Left cardiac atrium (tissue), 4 donors: ENCODE measurements at places on chromosomes 6 and 20. TPM values are rescaled to one million over a fixed set of nuclear protein-coding genes. Genes with fewer than 3 reads are reported as not detected.

DNA sequence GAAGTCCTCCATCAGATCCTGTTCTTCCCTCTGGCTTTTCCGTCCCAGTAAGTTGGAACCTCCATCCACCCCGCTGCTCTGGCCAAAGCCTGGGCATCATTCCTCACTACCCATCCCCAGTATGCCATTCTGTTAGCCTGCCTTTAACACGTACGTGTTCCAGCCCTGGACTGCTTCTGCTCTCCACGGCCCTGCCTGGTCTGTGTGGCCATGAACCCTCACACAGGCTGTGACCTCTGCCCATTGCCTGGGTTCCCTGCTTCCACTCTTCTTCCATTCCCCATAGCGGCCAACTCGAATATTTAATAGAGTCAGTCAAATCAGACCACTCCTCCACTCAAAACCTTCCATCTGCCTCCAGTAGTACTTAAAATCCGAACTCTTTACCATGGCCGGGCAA is 29.4 kb downstream of the RALGAPA2 start:
- DNase-seq, result no peak

DNA sequence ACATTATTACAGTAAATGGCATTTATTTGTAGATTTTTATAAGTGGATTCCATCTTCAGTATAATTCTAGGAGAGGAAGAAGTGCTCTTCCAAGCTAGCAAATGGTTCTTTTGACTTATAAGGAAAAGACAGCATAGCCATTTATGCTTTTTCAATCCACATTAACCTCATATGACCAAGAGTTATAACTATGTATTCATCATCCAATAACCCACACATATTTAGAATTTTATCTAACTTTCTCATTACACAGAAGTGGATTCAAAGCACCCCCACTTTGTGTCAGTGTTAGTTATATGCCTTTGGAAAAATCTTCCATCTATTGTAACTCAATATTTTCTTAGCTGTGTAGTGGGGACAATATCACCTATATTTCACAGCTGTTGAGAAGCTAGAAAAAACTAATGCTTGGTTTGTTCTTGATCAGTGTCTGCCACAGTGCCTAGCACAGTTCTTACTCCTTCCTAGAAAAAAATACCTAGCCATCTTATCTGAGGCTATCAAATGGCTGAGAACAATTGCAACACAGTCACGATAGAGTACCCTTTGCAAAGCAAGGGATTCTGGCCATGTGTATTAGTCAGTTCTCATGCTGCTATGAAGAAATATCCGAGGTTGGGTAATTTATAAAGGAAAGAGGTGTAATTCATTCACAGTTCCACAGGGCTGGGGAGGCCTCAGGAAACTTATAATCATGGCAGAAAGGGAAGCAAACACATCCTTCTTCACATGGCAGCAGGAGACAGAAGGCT is 986.3 kb downstream of the TFAP2A start:
- no peak for DNase-seq

DNA sequence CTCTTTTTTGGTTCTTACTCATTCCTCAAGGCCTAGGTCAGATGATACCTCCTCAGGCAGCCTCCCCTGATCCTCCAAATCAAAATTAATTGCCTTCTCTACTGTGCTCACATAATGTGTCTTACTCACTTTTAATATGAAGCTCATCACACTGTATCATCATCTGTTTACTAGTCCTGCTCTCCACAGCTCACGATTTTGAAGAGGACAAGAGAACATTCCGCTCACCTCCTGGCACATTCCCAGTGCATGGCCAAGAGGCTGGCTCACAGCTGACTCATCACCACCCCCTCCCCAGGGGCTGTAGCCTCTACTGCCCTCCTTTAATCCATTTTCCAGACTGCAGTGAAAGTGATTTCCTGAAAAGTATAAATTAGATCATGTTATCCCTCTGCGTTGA is 133.1 kb downstream of the ALDH8A1 start:
- no peak for DNase-seq

- no peak for DNase-seq
These were observed 115.3 kb downstream of the CD83 start for GRCh38 chr6:14232889-14233288.

DNA sequence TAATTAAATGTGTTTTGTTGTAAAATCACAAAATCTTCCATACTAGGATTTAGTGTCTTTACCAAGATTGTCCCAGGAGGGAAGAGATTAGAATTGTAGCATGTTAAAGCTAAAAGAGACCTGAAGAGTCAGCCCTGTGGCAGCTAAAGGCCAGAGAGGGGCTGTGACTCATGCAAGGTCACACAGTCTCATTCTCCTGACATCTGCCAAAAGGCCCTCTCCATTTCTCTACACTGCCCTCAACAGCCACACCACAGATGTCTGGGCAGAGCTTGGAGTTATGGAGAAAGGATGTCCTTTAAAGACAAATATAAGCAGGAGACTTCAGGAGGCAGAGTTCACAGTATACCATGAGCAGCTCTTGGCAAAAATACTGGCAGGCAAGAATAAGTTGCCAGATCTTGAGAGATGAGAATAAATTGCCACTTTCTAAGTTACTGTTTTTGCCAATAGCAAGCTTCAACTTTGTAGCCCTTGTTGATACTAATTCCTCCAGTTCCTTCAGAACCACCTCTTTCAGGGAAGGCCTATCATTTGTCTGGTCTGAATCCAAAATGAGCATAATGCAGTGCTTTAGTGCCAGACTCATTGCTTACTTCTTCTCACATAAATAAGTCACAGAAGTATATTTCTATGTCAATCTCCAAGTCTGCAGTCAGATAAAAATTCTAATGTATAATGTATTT is 41.7 kb downstream of the AKIRIN2 start:
- DNase-seq, result no peak

GRCh38 chr20:16265334-16265733 is 307.9 kb downstream of the KIF16B start:
- no peak for DNase-seq

DNA sequence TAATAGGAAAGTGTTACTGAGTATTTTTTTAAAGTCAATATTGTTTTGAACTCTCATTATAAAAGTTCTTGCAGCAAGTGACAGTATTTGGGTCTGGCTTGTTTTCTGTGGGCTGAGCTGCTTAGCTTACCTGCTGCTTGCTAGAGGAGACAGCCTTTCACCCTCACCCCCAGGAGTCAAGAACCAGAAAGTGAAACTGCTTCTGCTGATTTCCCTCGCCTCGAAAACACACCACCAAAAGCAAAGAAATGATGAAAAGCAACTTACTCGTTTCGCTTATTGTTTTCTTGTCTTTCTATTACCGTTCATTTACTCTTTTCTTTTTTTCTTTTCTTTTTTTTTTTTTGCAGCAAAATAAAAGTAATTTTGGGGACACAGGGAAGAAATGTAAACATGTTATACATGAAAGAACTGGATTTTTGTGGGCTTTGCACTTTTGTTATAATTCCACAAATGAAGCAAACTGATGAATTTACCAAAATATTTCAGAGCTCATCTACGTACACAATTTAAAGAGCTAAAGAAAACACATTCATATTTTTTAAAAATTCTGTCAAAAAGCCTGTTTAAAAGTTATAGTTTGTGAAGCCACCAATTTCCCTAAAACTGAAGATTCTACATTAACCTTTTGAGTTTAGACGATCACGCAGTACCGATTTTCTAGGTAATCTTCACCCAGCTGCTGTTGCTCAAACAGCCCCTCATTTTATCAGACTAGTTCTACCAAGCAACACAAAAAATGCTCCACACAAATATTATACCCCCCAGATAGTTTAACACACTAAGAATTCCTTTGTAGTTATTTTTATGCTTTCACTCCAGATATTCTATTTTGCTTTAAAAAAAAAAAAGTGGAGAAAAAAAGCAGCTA is 1.7 kb downstream of the SCML4 start:
- no peak for DNase-seq

DNA sequence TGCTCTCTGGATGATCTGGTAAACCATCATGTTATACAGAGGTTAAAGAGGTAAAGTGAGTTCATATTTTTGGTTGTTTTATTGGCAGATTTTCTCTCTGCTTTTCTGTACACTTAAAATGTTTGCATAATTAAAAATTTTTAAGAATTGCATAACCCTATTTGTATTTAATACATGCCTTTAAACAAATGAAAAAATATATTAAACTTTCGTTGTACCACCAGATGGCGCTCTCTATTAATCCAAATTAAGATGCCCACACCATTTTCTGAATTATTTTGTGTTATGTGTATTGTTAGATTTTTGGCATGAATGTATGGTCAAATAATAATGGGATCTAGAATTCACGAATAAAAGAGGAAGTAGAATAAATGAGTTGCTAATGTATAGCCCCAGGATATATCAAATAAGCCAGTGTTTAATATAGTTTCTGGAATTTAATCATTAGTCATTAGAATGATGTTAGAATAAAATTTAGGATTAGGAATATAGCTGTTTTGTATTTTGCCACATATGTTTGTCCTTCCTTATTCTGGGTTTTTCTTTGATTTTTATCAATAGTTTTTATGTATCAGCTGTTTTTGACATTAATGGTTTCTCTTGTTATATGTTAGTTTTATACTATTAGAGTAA is 38.9 kb downstream of the SMAP1 start:
- no peak for DNase-seq

- no peak for DNase-seq
These were observed 1.9 kb downstream of the TAB2 start for GRCh38 chr6:149319422-149319821.

- peak; percentile 77 for DNase-seq
These were observed 868 bp upstream of the SLC2A4RG start for GRCh38 chr20:63738687-63739129.

GRCh38 chr6:28585335-28585734 is 59.7 kb downstream of the GPX5 start:
- DNase-seq, result no peak

GRCh38 chr6:149716181-149716963 is 1.5 kb downstream of the LATS1 start:
- no peak for DNase-seq

DNA sequence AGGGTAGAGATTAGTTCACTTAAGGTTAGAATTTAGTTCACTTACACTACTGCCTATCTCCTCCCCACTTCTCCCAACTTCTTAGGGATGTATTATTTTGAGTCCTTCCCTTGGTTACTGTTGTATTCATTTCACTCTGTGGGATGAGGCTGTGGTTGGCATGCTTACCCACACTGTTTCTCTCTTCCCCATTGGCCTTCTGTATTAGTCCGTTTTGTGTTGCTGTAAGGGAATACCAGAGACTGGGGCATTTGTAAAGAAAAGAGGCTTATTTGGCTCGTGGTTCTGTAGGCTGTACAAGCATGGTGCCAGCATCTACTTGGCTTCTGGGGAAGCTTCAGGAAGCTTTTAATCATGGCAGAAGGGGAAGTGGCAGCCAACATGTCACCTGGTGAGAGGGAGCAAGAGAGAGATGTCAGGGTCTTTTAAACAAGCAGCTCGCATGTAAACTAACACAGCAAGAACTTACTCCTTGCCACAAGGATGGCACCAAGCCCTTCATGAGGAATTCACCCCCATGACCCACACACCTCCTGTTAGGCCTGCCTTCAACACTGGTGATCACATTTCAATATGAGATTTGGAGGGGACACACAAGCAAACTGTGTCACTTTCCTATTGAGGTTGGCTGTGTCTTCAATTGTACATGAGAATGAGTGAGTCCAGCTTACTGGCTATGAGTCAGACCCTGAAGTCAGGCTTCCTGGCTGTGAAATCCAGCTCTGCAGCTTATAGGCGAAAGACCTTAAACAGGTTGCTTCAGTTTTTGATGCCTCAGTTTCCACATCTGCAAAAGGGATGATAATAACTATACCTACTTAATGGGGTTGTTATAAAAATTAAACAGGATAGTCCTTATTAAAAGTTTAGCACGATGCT is 53.3 kb downstream of the SYNDIG1 start:
- no peak for DNase-seq

DNA sequence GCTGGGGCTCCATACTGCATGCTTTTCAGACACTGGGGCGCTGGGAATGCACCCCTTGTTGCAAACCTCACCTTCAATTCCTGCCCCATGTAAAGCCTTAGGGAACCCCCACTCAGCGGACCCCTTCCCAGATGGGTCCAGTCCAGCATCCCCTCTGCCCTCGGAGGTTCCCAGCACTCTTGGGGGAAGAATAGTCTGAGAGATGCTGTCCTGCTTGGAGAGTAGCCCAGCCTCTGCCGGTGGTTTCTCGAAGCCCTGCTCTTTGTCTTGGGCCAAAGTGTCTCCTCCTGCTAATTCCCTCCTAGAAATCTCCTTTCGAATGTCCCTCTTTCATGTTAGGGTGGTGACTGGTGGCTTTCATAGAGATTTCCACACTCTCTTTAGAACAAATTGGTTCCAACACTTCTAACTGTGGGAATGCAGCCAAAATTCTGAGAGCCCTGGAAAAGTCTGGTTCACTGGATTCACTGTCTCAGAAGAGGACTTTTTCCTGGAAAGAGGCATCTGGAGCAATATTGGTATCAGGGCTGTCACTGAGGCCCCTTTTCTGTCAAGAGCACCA is 24.9 kb upstream of the SULF2 start:
- peak; percentile 2 for DNase-seq

GRCh38 chr6:126127659-126128058 is 141.3 kb downstream of the TRMT11 start:
- no peak for DNase-seq

DNA sequence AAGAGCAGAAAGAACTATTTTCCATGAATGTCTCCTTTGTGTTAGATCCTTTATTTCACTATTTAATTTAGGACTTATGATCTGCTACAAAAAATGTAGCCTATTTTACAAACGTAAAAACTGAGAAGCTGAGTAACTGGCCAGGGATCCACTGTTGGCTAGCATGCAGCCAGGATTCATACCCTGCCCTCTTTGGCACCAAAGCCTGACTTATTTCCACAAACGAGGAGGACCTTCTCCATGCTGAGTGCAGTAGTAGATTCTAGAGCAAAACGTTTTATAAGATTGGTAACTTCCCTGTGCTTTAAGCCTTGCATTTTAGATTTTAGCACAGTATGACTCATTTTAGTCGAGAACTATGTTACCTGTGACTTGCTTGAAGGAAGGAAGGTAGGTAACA is 74.3 kb downstream of the NCOA7 start:
- DNase-seq, result no peak

Gene DDX39B
- 188 TPM for total RNA-seq

Gene LY86
- total RNA-seq, result 2.4 TPM

Gene CST4
- not detected for total RNA-seq

Gene WDR46
- 19.0 TPM for total RNA-seq

Gene IPCEF1
- total RNA-seq, result 1.2 TPM
